Germinal center (tissue), 1 donor: ENCODE measurements at places on chromosomes 4 and X.

DNA sequence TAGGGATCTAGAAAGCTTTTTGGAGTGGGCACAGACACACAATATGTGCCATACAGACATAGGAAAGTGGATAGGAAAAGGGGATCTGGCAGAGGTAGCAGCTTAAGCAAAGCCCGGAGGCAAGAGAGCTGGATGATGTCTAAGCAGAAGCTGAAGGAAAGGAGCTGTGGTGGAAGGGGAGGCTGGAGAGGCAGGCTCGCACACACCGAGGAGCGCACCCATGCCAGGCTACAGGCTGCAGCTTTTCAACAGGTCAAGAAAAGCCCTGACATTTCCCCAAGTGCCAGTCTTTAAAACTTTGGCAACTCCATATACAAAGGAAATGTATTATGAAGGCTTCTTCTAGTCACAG lies 67.4 kb downstream of the SOWAHB start:
- DNase-seq = no peak

- DNase-seq = no peak
Measured at GRCh38 chr4:126799971-126800574, 832.7 kb upstream of the INTU start.

GRCh38 chrX:23263892-23264291 lies 70.8 kb upstream of the PTCHD1 start:
- no peak for DNase-seq

DNA sequence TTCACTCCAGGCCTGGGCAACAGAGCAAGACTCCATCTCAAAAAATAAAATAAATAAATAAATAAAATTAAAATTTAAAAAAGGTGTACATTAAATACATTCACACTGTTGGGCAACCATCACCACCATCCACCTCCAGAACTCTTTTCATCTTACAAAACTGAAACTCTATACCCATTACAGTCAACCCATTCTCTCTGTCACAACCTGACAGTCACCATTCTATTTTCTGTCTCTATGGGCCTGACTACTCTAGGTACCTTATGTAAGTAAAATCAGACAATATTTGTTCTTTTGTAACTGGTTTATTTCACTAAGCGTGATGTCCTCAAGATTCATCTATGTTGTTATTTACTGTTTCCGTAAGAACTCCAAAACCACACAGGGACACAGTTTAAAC lies 59.6 kb downstream of the FRYL start:
- DNase-seq = no peak
